ENCODE measurements at places on chromosomes 3 and 15. TPM values are rescaled to one million over a fixed set of nuclear protein-coding genes. Genes with fewer than 3 reads are reported as not detected.

Gene INSYN1
- total RNA-seq: 2.1 TPM

Gene FEZF2
- total RNA-seq: not detected

Gene UNC13C
- not detected for total RNA-seq

Gene TGM5
- total RNA-seq: not detected

Gene TUSC7
- total RNA-seq: not detected

Data from A549 treated with CpdA at 1 μM for 4 hours (cell line).